Heart left ventricle (tissue), 16 donors: ENCODE measurements at places on chromosomes 11 and 22.

DNA sequence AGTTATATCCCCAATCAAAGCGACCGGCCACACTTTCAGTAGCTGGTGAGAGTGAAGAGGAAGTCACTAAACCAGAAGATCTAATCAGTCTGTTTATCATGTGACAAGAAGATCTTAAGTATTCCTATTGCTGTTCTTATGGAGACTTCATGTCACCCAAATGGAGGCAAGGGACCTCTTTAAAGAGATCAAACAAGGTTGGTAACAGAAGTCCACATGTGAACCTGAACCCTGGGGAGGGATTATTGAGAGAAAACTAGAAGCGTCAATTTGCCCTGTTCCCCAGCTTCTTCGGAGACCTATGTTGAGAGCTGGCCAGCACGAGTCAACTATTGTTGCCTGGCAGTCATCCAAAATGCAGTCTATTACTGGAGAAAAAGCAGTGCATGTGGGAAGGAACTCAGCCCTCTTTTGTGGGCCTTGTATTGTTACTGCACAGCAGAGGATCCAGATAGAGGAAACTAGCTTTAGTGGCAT lies 76.9 kb upstream of the CTSC start:
- peak; percentile 66 for DNase-seq

DNA sequence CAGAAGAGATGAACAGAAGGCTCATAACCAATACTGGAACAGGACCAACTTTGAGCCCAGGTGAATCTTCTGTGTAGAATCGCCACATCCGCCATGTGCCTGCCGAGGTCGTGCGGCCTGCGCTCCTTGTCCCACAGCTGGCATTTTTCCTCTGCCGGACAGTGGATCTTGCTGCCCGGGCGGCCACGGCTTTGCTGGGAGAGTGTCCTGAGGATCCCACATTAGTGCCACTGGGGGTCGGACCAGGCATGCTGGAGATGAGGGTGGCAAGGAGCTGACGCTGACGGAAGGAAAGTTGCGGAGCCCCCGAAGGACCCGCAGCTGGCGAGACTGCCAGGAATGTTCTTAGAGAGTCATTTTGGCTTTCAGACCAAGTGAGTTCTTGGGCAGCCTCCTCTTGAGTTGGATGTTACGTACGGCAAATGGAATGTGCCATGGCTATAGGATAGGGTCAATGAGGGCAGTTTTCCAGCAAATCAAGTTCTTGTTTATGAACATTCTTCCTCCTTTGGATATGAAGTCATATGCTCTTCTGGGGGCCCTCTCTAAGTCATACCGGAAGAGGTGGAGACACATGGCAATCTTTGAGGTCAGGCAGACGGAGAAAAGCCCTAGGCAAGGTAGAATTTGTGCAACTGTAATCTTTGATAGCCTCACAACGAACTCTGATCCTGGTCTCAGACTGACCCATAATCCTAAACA lies 57.4 kb upstream of the NUP160 start:
- no peak for DNase-seq

GRCh38 chr11:86103808-86104207 lies 34.9 kb upstream of the PICALM start:
- no peak for DNase-seq

GRCh38 chr11:109018639-109019038 lies 353.8 kb downstream of the DDX10 start:
- no peak for DNase-seq

DNA sequence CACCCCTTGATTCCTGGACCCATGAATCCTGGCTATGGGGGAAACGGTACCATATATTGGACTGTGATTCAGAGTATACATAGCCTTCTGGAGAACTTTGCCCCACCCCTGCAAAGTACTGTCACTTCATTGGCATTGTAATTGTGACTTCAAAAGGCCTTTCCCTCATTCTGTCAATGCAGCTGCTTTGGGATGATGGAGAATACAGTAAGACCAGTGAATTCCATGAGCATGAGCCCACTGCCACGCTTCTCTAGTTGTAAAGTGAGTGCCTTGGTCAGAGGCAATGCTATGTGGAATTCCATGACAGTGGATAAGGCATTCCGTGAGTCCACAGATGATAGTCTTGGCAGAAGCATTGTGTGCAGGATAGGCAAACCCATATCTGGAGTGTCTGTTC lies 25.7 kb upstream of the MSANTD2 start:
- DNase-seq: no peak

DNA sequence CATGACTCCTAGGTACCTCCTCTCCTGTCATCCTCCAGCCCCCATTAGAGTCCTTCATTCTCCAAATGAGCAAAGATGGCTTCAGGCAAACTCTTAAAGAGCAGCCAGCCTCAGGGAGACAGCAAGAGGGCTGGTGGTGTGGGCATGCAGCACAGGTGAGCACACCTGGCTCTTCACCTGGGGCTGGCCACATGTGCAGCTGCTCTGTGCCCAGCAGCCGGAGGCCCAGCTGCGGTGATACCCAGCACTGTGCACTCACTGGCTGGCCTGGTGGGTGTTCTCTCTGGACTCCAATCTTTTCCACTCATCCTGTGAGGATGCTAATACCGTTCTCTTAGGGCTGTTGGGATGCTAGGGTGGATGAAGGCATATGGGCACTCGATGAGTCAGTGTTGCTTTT lies 106.1 kb upstream of the PARVA start:
- DNase-seq: no peak

DNA sequence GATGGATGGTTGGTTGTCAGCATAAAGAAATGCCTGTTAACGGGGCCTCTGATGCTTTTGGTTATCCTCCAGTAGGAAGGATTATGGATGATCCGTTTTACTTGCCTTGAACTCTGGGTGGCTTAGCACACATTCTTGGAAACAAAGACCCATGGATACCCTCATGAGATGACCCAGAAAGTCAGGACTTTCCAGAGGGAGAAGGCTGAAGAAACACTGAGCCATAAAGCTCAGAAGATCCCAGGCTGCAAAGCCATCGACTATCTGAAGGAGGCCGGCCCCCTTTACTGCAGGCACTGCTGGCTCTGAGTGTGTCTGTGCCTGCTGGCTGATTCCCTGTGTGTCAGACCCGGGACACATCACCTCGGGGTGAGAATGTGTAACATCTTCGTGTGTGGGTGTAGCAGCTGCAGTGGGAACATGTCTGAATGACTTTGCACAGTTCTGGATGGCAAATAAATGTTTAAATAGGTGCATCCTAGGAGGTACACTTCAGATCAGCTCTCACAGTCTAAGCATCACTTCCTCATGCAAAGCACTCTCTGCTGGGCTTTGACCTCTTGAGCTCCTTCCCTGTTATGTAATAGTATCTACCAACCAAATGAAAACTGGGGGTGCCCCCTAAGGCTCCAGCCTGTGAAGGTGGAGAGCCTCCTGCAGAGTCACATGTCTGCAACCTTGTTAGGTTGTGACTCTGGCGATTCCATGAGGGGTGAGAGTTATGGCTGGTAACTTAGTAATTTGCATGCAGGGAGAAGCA lies 1084.9 kb downstream of the TBC1D22A start:
- DNase-seq: no peak

DNA sequence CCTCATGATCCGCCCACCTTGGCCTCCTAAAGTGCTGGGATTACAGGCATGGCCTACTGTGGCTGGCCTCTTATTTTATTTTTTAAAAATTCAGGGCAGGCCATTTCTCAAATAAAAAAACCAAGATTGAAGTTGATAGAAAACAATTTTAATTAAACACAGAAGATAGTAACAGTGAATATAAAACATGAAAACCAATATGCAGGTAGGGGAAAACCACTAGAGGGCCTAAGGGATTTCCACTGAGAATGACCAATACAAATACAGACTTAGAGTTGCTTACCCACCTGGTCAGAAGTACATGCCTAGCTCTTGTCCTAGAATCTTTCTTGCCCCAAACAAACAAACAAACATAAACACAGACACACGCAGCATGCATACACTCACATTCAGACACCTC lies 1.7 kb upstream of the RTCB start:
- DNase-seq: no peak

- peak; percentile 88 for DNase-seq
Observed at GRCh38 chr22:41217553-41218157, 12.5 kb downstream of the L3MBTL2 start.

GRCh38 chr11:102957953-102958352 lies 2.4 kb upstream of the MMP13 start:
- DNase-seq: no peak

- no peak for DNase-seq
Observed at GRCh38 chr22:46411347-46411746, 75.8 kb downstream of the TRMU start.

- DNase-seq: no peak
Observed at GRCh38 chr11:121143921-121144320, 42.9 kb downstream of the TECTA start.

DNA sequence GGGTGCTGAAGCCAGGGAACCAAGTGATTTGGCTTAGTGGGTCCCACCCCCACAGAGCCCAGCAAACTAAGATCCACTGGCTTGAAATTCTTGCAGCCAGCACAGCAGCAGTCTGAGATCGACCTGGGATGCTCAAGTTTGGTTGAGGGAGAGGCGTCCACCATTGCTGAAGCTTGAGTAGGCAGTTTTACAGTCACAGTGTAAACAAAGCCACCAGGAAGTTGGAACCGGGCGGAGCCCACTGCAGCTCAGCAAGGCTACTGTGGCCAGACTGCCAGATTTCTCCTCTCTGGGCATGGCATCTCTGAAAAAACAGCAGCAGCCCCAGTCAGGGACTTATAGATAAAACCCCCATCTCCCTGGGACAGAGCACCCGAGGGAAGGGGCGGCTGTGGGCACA lies 424.1 kb upstream of the TENM4 start:
- DNase-seq: no peak

- DNase-seq: no peak
Observed at GRCh38 chr22:49087198-49087597, 740.5 kb downstream of the BRD1 start.

GRCh38 chr11:78733031-78733430 lies 158.4 kb upstream of the NARS2 start:
- no peak for DNase-seq

GRCh38 chr11:19453651-19454257 lies 213.0 kb upstream of the E2F8 start:
- DNase-seq: no peak

DNA sequence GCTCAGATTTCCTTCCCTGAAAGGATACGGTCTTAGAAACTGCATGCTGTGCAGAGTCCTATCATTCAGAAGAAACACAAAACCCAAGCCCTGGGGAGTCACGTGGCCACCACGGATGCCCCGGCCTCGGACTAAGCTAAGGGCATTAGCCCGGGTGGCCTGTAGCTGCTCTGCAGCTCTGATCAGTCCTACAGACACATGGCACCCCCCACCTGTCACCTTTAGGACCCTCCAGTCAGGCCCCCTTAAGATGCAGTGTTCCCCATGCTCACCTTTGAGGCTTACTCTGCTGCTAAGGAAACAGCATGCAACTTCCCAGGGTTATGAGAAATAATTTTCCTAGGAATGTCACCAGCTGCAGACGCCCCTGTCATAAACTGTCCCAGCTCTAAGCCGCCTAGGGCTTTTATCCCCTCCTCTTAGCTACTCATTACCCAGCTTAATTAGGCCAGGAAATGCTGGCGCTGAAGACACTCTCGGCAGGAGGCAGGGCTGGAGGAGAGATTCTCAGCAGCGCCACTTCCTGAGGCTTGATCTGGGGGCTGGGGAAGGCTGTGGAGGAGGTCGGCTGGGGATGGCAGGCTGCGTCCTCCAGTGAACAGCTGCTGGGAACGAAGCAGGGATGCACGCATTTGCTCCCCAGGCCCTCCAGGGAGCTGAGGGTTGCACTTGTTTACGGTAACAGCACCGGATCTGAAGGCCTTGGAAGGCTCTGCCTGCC lies 47.2 kb upstream of the ADA2 start:
- DNase-seq: peak; percentile 61
